Astrocyte of the hippocampus (primary cell): ENCODE measurements at places on chromosomes 16 and 17.

- no peak for DNase-seq
Observed at GRCh38 chr16:13426269-13426668, 493.7 kb upstream of the ERCC4 start.

DNA sequence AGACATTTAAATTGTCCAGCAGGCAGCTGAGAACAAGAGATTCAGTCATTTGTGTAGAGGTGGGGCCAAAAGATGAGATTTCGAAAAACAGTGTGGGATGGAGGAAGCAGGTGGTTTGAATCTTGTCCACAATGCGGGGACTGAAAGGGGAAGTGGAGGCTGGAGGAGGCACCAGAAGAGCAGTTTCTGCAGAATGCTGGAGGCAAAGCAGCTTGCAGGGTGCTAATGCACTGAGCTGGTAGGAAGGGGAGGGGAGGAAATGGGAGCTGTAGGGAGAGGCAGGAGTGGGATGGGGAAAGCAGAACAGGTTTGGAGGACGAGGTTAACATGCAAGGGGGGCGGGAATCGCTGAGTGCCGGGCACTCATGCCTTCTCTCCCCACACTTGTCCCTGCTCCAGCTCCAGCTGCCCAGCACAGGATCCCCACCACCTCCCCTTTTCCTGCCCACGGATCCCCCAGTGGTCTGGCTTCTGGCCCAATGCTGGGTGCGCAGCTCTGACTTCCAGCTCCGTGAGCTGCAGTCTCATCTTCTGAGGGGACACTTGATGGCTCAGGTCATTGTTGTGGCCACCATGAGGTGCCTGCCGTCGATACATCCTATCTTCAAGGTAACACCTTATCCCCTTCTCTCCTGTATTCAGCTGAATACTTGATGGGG, 9.4 kb downstream of the C17orf100 start:
- no peak for DNase-seq

DNA sequence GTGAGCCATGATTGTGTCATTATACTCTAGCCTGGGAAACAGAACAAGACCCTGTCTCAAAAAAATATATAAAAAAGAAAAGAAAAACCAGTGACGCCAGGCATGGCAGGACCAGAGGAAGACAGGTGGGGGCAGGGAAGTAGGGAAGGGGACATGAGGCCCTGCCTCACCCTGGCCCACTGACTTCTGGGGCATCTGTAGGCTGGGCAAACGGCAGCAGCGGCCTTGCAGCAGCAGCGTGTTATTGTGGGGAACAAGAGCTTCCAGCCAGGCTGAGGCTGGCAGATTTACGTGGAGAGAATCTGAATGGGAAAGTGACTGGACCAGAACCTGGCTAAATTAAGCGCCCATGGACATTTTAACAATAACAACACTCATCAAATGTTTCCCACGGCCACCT, 19.4 kb downstream of the CMTM4 start:
- no peak for DNase-seq

- DNase-seq, result no peak
Observed at GRCh38 chr16:67238806-67239470, 8.3 kb downstream of the FHOD1 start.

DNA sequence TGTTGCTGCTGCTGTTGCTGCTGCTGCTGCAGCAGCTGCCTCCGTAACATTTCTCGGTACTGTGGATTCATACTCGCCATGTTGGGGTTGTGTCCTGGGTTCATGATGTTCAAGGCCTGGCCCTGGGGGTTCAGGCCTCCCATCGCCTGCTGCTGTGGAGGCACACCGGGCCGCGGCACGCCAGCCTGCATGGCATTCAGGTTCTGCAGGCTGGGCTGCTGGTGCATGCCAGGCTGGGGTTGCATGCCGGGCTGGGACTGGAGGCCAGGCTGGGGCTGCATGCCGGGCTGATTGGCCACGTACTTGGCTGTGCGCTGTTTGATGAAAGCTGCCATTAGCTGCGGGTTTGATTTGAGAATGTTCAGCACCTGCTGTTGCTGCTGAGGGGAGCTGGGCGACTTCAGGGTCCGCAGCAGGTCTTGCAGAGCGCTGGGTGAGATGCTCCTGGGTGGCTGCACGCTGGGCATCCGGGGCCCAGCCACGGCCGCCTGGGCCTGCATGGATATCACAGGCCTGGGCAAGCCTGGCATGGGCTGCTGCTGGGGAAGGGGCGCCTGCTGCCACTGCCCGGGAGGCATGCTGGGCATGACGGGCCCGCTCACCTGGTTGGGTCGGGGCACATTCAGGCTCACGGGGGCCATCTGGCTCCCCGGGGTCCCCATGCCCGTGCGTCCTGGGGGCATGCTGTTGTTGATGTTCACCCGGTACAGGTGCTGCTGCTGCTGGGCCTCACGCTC, 11.3 kb upstream of the TRAP1 start:
- no peak for DNase-seq

DNA sequence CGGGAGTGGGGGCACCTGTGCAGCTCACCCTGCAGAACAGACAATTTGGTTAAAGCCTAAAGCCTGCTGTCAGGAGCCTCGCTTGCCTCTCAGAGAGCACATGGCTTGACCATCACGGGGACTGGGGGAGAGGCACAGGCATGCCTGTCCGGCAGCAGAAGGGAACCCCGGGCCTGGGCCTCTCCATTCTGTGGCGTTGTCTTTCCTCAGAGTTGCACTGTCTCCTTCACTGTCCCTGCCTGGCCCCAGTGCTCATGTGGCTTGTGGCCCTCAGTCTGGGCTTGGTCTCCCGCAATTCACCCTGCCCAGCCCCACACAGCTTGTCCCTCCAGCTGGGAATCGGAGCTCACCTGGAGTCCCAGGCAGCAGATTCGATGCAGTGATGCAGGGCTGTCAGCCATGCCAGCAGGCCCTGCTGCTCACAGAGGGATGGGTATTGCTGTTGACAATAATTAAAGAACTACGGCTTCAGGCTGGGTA, 189.9 kb downstream of the SEC14L1 start:
- DNase-seq, result no peak

GRCh38 chr16:10589109-10589508, 8.7 kb upstream of the EMP2 start:
- DNase-seq, result no peak

DNA sequence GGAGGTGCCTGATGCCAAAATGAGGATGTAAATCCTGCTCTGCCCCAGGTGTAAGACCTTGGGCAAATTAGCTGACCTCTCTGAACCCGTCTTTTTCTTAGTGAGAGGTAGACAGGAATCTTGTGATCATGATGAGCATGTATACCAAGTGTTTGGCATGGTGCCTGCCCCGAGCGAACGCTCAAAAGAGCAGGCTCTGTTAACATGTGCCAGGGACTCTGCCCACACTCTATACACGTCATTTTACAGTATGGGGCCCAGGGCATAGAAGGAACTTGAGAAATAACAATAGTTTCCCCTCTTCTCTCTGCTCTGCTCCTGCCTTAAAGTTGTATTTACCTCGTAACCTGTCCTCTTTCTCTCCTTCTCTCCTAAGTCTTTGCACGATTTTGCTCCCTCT, 9.3 kb upstream of the MAF start:
- DNase-seq, result no peak
